ENCODE measurements at places on chromosomes 7 and 10.

DNA sequence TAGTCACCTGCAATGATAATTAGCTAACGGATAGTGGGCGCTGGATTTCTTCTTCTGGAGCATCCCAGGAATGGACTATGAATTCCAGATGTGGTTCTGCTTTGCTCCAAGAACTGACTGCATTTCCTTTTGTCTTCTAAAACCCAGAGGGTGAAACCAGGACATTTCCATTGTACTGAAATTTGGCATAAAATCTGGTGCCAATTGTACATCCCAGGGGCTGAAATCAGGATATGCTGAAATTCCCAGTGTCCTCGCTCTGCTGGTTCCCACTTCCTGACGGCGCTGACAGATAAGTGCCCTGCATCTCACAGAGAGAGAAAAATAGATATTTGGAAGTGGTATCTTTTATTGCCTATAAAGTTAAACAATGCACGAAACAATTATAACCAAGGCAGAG lies 31.9 kb downstream of the RBM20 start:
- DNase-seq, result no peak

- no peak for DNase-seq
These were observed 161.8 kb upstream of the LAMB4 start for GRCh38 chr7:108291791-108292440.

GRCh38 chr7:51340936-51341335 lies 24.3 kb upstream of the COBL start:
- DNase-seq, result no peak

DNA sequence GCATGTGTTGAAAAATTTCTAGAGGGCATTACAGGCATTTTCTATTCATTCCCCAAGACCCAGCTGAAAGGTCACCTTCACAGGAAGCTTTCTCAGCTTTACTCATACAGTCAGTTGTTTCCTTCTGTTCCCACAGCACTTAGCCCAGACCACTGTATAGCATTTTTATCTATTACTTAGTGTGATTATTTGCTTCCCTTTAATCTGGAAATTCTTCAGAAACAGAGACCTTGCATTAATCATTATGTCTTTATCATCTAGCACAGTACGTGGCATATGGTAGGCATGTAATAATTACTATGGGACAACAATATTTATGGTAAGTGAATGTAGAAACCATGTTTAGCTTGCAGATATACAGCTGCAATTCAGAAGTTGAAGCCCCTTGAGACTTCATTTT lies 38.2 kb upstream of the CDK6 start:
- DNase-seq, result no peak

- no peak for DNase-seq
These were observed 285.6 kb downstream of the FZD1 start for GRCh38 chr7:91549878-91550277.

DNA sequence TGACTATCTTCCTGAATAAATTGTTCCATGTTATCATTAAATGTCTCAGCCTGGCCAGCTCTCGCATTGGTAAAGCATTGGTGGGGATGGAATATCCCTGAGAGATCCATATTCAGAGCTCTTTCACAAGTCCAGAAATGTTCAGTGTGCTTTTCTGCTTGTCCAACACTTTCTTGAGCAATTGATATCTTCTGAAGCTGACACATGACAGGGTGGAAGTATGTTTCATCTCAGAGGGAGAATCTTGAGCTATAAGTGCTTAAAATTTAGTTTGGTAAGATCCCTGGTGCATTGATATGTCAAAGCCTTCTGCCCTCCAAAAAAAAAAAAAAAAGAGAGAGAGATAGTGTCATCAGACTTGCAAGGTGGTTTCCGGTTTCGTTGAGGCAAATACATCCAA lies 7.4 kb downstream of the IFIT3 start:
- DNase-seq, result no peak

GRCh38 chr7:30984359-30985107 lies 20.8 kb downstream of the GHRHR start:
- no peak for DNase-seq

- no peak for DNase-seq
These were observed 170.0 kb downstream of the IMMP2L start for GRCh38 chr7:111392294-111392693.

GRCh38 chr10:124008187-124008586 lies 85.2 kb downstream of the CHST15 start:
- DNase-seq, result no peak

GRCh38 chr10:112904000-112904399 lies 46.0 kb upstream of the TCF7L2 start:
- DNase-seq, result no peak

DNA sequence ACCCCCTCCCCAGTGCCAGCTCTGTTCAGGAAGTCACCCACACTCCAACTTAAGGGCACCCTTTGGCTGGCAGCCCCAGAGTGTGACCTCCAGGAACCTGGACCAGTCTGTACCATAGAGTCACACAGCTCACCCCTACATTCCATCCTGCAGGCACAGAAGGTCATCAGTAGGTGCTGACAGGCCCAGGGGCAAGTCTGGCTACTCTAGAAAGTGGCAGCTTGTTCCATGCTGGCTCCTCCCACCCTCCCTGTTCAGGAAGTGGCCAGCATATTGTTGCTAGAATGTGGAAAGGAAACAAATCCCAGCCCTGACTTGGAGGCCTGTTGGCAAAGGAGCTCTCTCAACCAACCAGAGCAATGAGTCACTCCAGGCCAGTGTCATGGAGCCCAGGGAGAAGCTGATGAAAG lies 3.2 kb upstream of the NCOA4 start:
- no peak for DNase-seq

GRCh38 chr7:4479367-4480039 lies 202.6 kb upstream of the FOXK1 start:
- no peak for DNase-seq

DNA sequence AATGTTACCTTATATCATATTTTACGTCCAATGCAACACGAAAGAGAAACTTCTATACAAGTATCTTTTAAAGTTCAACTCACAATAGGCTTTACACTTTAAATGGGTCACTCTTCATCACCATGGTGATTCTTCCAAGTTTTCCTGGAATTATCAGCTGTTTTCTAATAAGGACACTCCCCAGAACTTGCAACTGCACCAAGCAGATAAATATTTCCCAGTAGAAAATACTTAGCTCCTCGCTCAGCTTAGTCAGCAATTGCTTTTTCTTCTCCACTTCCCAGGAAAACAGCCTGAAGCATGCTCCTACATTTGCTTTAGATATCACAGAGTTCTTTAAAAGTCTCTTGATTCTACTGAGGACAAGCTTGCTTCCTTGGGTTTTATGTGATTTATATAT lies 25.7 kb upstream of the ADD3 start:
- no peak for DNase-seq

- no peak for DNase-seq
These were observed 11.5 kb downstream of the KLF6 start for GRCh38 chr10:3773460-3774017.

GRCh38 chr7:92968502-92968901 lies 132.1 kb upstream of the CDK6 start:
- no peak for DNase-seq

DNA sequence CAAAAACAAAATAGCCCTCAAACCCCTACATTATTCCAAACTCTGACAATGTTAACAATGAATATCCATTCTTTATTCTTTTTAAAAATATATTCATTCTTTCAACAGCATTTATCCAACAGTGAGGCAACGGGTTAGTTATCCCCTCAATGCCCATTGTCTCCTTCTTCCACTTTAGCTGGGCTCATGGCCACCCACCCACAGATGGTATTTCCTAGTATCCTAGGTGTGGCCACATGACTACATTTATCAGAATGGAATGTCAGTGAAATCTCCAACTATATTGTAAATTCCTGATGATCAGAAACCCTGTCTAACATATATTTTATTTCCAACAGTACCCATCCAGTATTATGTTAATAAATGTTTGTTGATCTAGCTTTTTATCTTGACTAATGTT lies 13.6 kb downstream of the HOXA1 start:
- DNase-seq, result no peak

GRCh38 chr7:112185005-112185834 lies 21.0 kb downstream of the DOCK4 start:
- no peak for DNase-seq

DNA sequence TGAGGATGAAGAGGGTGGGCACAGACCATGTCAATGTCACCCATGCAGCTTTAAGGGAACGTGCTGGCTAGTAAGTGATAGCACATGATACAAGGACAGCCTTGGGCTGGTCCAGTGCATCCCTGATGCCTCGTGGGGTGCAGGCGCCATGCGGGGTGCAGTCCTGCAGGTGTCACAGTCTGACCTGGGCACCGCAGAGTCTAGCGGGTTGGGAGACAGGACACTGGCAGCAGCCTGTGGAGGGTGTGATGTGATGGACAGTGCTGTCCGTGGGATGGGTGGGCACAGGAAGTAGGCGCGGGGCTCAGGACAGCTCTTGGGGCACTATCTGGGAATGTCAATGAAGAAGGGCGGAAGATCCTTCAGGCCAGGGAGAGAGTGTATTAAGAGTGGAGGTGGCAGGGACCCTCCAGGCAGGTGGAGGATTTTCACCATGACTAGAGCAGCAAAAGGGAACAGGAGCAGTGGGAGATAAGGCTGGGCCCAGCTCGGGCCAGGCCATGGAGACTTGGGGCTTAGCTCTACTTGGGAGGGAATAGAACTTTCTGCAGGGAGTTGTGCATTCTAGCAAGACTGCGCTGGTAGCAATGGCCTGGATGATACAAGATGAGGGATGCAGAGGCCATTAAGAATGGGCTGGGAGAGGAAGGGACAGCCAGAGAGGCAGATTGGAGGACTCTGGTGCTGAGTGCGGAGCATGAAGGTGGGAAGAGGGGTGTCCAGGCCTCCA lies 122.5 kb downstream of the PTPN20 start:
- DNase-seq, result no peak

DNA sequence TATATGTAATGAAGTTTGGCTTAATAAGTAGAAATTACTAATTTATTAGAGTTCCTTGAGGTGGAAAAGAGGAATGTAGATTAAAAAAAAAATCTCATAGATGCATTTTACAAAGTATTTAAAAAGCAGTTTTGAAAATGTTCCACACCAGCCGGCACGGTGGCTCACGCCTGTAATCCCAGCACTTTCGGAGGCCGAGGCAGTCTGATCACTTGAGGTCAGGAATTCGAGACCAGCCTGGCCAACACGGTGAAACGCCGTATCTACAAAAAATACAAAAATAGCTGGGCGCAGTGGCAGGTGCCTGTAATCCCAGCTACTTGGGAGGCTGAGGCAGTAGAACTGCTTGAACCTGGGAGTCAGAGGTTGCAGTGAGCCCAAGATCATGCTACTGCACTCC lies 3.2 kb upstream of the CHRM2 start:
- DNase-seq, result no peak

- peak; percentile 32 for DNase-seq
These were observed 14.7 kb downstream of the FAM241B start for GRCh38 chr10:69644658-69645295.

DNA sequence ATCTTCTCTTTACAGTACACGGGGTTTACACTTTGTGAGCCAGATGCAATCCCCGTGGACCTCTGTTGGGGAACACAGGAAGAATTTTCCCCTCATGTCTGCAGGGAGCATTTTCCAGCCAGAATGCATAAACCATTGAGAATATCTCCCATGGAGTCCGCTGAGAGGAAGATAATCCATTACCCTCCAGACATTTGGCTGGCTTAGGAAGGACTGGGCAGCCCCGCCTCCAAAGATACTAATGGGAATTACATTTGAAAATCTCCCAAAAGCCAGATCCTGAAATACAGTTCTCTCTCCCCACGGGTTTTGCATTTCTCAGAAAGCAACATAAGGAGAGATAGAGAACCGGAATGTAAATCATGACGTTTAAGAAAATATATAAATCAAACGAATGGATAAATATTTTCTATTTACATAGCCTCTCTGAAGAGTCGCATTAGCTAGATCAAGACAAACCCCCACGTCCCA lies 53.5 kb downstream of the TRIL start:
- DNase-seq, result no peak

DNA sequence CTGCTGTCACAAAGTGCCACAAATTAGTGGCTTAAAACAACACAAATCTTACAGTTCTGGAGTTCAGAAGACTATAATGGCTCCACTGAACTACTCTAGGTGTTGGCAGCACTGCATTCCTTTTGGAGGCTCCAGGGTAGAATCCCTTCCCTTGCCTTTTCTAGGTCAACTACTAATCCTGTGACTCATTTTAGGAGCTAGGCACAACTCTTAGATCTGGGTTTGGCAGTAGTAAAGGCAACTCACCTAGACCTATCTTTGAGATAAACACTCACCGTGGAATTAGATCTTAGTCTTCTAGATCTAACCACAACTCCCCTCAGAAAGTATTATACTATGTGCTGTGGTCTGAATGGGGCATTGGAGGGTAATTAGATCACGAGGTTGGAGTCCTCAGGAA lies 60.4 kb downstream of the ANKIB1 start:
- no peak for DNase-seq

GRCh38 chr10:61998937-61999336 lies 97.4 kb downstream of the ARID5B start:
- no peak for DNase-seq

GRCh38 chr10:35224045-35224740 lies 97.5 kb downstream of the CREM start:
- no peak for DNase-seq

DNA sequence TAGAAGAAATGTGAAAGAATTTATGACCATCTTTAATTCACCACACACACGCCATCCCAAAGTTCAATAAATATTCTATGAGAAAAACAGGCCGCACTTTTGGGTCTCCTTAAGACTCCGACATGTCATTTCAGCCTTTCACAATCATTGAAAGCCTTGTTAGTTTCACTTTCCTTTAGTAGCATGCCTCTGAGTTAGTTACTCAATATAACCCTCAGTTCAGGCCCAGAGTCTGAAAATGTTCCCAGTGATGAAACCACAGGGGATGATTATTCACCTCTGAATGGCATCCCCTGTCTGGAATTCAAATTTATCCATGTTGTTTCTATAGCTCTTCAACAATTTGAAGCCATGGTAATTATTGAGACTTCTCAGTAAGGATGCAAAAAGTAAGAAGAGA lies 278.1 kb upstream of the NRP1 start:
- DNase-seq, result no peak

DNA sequence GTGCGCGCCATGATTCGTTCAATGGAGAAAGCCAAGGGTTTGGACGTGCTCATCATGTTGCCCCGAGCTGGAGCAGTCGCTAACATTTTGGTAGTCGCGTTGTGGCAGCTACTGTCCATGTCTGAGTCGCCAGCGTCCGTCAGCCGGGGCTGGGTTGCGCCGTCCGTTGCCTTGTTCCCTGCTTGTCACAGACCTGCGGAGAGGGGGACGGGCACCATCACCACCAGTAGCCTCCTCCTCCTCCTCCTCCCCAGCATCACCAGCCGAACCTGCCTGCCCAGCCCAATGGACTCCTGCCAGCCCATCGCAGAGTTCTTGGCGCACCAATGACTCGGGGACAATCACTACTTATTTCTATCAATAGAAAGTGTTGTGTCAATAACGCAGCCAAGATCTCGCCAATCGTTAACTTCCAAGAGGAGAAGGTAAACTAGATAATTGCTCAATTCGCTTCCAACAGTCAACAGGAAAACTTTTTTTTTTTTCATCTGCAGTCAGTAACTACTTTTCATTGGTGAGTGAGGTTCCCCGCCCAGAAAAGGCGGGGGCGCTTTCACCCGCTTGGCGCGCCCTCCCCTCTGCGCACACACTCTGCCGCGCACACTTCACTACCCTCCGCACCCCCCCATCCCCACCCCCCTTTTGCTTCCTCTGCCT lies at the start of gene FEZF1:
Gene FEZF1 (minus strand): TSS at position 432 of the 657 bp plus-strand sequence. CDS start 313 bp downstream, at position 119.
- no peak for DNase-seq

Data from stimulated activated CD4-positive, alpha-beta T cell treated with anti-CD3 and anti-CD28 coated beads, Interleukin-4, amount 100 ng/mL, for 1 hour (primary cell).